ENCODE measurements at places on chromosomes 6 and 20.

GRCh38 chr20:52294106-52294628 lies 102.6 kb upstream of the ZFP64 start:
- DNase-seq = no peak

DNA sequence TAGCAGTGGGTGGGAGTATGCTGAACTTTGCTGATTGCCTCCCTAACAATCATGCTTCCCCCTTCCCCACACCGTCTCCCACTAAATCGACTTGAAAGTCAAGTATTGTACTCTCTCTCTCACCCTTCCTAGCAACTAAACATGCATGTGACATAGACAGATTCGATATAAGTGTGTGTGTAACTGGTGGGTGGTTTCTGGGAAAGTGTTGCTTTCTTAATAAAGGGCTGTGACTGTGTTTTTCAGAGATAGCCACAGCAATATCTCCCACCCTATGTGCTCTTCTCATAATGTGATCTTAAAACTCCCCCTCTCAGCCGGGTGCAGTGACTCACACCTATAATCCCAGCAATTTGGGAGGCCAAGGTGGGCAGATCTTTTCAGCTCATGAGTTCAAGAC lies 49.3 kb upstream of the E2F3 start:
- no peak for DNase-seq

DNA sequence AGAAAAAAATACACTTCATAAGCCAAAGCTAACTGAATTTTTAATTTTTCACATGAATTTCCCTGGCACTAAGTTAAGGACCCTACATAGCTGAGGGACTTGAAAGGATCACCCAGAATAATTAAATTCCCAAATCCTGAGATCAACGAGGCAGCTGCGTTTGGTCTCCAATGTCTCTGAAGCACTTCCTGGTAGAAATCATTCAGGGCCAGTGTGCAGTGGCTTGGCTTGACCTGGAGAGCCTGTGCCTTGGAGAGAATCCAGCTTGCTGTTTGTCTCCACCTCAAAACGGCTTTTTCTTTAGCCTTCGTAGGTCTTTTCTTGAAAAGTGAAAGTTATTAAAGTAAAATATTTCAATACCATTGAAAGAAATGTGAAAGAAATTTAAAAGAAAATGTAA lies 92.4 kb downstream of the SMOC2 start:
- no peak for DNase-seq

GRCh38 chr20:47665221-47665991 lies 119.9 kb downstream of the SULF2 start:
- no peak for DNase-seq

- DNase-seq = no peak
Measured at GRCh38 chr6:75230484-75231325, 12.9 kb downstream of the COX7A2 start.

- no peak for DNase-seq
Measured at GRCh38 chr6:69802995-69803394, 6.2 kb upstream of the LMBRD1 start.

DNA sequence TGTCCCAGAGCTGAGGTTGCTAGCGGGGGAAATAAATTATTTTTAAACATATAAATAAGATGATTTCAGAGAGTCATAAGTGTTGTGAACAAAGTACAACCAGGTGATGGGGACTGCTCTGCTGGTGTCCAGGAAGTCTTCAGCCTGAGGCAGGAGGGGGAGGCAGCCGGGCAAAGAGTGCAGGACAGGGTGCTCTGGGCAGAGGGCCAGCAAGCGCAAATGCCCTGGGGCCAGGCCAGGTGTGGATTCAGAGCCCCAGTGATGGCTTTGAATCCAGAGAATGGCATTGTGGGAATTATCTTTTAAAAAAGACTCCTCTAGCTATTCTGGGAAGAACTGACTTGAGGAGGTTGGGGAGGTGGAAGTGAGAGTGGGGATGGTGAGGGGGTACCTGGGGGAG lies 1.6 kb downstream of the CLPSL1 start:
- no peak for DNase-seq

DNA sequence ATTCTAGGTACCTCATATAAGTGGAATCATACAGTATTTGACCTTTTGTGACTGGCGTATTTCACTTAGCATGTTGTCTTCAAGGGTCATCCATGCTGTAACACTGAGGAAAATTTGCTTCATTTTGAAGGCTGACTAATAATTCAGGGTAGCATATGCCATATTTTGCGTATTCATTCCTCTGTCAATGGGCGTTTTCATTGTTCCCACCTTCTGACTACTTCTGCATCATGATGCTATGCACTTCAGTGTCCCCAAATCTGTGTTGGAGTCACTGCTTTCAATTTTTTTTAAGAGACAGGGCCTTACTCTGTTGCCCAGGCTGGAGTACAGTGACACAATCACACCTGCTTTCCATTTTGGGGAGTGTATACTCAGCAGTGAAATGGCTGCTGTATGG lies 51.6 kb downstream of the SYNDIG1 start:
- DNase-seq = no peak

Measured in activated CD4-positive, alpha-beta T cell treated with anti-CD3 and anti-CD28 coated beads, Interleukin-2, amount 50 U/mL, for 16 hours (primary cell).